ENCODE measurements at places on chromosomes 2 and 18.

DNA sequence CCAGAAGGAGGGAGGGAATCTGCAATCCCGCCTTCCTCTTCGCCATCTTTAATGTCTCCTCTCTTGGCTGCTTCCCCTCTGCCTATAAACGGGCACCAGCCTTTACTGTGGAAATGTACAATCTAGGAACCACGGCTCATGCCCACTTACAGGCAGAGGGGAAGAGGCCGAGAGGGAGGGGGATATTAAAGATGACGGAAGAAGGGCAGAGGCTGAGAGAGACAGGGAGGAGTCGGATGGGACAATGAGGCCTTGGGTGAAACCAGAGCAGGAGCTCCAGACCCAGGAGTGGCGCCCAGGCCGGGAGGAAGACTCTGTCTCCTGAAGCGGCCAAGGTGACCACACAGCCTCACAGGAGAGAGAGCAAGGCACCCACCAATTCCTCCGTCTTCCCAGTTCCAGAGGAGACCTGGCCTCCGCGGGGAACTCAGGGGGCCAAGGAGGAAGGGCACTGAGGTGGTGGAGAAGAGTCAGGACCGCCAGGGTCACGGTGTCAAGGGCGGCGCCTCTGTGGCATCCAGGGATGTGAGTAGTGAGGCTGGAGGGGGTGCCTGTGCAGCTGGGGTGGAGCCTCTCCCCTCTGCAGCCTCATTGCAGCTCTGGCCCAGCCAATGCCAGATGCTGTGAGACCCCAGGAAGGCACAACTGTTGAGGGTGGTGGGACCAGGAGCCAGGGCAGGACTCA, 67.8 kb downstream of the CIB4 start:
- DNase-seq: no peak

GRCh38 chr2:162072181-162072702, 1.8 kb downstream of the DPP4 start:
- no peak for DNase-seq

DNA sequence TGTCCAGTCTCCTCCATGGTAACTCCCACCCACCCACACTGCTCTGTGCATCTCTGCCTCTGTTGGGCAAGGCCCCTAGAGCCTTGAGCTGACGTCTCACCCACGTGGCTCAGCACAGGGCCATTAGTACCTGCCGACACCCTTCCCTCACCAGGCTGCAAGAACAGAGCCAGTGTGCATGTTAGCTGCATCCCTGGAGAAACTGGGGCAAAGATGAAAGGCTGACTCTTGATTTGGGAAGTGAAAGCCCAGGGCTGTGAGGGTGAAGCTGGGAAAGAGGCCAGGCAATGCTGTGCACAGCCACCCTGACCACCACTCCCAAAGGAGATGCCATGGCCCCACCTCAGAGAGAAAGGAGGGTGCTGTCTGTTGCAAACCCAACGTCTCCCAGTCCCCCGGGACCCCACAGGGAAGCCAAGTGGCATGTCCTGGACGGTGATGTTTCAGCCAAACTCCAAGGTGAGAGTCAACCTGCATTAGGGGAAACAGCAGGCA, 20.0 kb upstream of the HPCAL1 start:
- DNase-seq: no peak

GRCh38 chr2:182921234-182921633, 54.8 kb upstream of the FRZB start:
- no peak for DNase-seq

DNA sequence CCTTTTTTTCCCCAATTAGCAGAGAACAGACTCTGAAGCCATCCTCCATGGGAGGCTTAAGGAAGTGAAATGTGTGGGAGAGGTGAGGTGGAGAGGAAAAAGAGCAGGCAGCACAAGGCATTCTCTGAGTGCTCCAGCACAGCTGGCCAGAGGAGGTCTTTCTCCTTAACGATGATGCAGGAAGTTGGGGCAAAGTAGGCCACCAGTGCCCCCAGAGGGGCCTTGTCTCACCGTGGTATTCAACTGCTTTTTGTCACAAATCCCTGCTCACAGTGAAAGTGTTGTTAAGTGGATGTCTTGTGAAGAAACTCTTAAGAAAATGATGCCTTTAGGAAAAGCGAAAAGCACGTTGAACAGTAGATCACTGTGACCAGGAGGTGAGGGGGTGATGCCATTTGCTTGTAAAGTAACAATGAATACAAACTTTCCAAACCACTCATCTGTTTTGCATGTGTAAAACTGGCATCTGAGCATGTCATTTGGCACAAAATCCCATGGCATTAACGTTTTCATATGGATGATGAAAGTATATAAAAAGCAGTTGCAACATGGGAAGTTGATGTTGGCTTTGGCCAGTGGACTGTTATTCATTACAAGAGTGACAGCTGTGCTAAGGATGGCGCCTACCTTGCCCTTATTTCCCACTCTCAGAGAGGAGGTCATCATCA, 49.2 kb upstream of the CDC42EP3 start:
- DNase-seq: peak; percentile 8

GRCh38 chr2:205148755-205149154, 533.5 kb upstream of the NRP2 start:
- no peak for DNase-seq

- DNase-seq: peak; percentile 19
These were observed 7.2 kb upstream of the TSN start for GRCh38 chr2:121748202-121748601.

DNA sequence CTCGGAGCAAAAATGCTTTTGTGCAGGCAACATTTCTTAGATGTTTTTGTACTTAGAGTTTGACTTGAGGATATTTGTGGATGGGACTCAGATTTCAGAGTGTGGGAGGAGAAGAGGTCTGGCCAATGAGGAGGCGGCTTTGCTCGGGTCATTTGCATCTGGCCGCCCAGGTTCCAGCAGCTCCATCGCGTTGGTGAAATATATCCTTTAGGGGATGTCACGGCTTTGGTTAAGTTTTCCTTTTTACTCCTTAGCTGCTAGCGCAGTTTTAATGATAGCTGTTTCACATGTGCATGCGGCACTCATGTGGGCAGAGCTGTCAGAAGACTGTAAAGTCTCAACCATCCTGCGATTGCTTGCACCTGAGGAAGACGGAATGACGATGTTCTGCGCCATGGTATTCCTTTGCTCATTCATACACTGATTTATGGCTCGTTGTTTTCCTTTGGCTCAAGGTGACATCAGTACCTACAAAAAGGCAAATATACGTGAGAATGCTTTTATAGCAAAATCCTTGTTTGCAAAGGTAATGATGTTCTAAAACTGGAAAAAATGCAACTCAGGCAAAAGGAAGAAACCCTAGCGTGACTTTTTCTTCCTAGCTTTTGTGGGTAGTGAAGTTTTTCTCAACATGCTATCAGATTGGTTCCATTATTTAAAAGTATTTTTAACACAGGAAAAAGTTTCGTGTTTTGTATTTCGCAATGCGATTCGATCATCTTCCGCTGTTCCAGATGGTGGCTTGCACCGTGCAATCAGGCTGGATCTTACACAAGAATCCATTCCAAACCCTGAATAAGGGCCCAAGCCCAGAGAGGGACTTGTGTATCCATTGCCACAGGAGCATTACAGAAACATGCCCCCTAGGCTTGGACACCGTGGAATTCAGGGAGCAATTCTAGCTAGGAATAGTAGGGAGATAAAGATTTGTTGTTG, 70.5 kb upstream of the ZNF516 start:
- DNase-seq: peak; percentile 5

- DNase-seq: no peak
These were observed 22.3 kb upstream of the TYMS start for GRCh38 chr18:635171-635570.

- DNase-seq: no peak
These were observed 10.1 kb downstream of the ACADL start for GRCh38 chr2:210215120-210215519.

Measured in natural killer cell (primary cell).